ENCODE measurements at places on chromosomes 1 and 21.

DNA sequence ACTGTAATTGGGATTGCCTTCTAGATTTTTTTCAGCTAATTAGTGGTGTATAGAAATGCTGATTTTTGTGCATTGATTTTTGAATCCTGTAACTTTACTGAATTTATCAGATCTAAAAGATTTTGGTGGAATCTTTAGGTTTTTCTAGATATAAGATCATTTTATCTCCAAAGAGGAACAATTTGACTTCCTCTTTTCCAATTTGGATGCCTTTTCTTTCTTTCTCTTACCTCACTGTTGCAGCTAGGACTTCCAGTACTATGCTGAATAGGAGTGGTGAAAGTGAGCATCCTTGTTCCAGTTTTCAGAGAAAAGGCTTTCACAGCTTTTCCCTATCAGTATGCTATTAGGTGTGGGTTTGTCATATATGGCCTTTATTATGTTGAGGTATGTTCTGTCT is 53.6 kb downstream of the TESK2 start:
- no peak for DNase-seq

GRCh38 chr1:112060261-112060660 is 70.8 kb upstream of the KCND3 start:
- DNase-seq: no peak

DNA sequence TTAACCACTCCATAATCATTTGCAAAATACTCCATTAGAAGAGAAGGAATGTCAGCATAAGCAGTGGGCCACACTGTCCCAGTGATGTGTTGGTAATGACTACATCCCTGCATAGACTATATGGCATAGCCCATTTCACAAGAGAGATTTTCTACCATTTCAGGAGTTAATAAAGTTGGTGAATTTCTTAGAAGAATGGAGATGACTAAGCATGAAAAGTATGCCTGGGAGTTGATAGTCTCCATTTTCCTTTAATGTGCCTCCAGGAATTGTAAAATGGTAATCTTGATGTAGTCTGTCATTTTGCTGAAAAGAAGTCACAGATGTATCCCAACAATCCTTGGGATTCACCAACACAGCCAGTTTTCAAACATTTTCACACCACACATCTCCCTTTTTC is 608.8 kb upstream of the CHRM3 start:
- peak; percentile 38 for DNase-seq

- DNase-seq: peak; percentile 77
Measured at GRCh38 chr1:223731133-223731770, 18.9 kb downstream of the CAPN2 start.

GRCh38 chr1:6811583-6811982 is 26.3 kb downstream of the CAMTA1 start:
- no peak for DNase-seq
